Regular cardiac myocyte (primary cell): ENCODE measurements at places on chromosomes 3 and 15. TPM values are rescaled to one million over a fixed set of nuclear protein-coding genes. Genes with fewer than 3 reads are reported as not detected.

ITPKA gene
- total RNA-seq, result 0.28 and 1.2 TPM in 2 replicates

RAD18 gene
- total RNA-seq, result 7.9 and 13.2 TPM in 2 replicates

FOXL2NB gene
- under 0.01 TPM in 2 replicates for total RNA-seq

USP13 gene
- 6.8 and 17.4 TPM in 2 replicates for total RNA-seq

RNU5B-1 gene
- total RNA-seq, result not detected in 2 replicates

ACTL6A gene
- total RNA-seq, result 53.3 and 95.5 TPM in 2 replicates

ADCY5 gene
- total RNA-seq, result under 0.01 TPM in 1 of 2 replicates, not detected in the other

ACAN gene
- 7.0 and 7.9 TPM in 2 replicates for total RNA-seq

ZNF660 gene
- total RNA-seq, result 0.77 and 3.1 TPM in 2 replicates

CLRN1 gene
- total RNA-seq, result not detected in 2 replicates

GNAT1 gene
- not detected in 2 replicates for total RNA-seq

EFCAB12 gene
- total RNA-seq, result under 0.01 TPM in 1 of 2 replicates, not detected in the other

ZDHHC23 gene
- total RNA-seq, result 3.1 and 3.5 TPM in 2 replicates
